ENCODE measurements at places on chromosomes 2 and 18. TPM values are rescaled to one million over a fixed set of nuclear protein-coding genes. Genes with fewer than 3 reads are reported as not detected.

- DNase-seq = no peak
Observed at GRCh38 chr2:177078416-177078815, 134.2 kb upstream of the HNRNPA3 start.

- no peak for DNase-seq
Observed at GRCh38 chr18:63346480-63347183, 20.4 kb downstream of the KDSR start.

GRCh38 chr18:68152770-68153169 lies 562.1 kb downstream of the TMX3 start:
- no peak for DNase-seq

DNA sequence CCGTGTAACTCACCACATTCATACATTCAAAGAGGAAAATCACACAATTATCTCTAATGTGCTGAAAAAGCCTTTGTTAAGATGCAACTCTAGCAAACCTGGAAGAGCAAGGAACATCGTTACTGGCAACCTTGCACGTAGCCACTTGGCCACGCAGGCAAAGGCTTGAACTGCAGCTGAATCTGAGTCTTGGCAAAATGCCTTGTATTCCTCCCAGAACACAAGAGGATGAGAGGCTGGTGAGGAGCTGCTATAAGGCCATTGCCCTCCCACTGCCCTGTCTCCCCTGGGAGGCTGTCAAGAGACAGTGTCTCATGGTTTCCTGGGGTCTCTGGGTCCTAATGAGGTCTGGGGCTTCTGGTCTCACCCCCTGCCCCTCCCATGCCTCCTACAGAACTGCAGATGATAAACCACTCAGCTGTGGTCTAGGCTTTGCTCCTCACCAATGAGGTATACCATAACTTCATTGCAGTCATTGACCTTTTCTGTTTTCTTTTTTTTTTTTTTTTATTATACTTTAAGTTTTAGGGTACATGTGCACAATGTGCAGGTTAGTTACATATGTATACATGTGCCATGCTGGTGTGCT lies 141.4 kb downstream of the SPP2 start:
- DNase-seq = no peak

GRCh38 chr2:5538772-5539171 lies 153.4 kb upstream of the SOX11 start:
- DNase-seq = no peak

- no peak for DNase-seq
Observed at GRCh38 chr2:24337890-24338289, 22.4 kb downstream of the ITSN2 start.

GRCh38 chr2:158610059-158610458 lies 153.3 kb downstream of the PKP4 start:
- DNase-seq = no peak

- DNase-seq = no peak
Observed at GRCh38 chr18:22494771-22495170, 77.1 kb upstream of the CTAGE1 start.

- no peak for DNase-seq
Observed at GRCh38 chr2:76516861-76517573, 806.3 kb upstream of the GCFC2 start.

DNA sequence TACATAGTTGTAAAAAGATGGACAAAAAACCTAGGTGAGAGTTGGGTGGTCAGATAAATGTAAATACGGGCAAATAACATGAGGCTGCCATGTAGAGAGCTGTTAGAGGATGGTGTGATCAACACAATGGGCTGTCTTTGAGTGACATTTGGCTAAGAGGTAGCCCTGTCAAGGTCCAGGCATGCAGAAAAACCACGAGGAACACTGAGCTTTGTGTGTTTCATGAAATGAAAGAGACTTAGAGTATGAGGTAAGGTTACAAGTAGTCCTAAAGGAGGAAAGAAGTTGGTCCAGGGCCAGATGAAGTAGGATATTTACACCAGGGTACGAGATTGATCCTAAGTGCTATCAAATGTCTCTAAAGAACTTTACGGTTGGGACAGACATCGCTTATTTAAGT lies 160.9 kb downstream of the RDH14 start:
- DNase-seq = no peak

The ANKRD30BL gene
- not detected for total RNA-seq

The RAB6C gene
- total RNA-seq = not detected

The DSG2 gene
- 66.0 TPM for total RNA-seq

The CTDP1 gene
- 18.6 TPM for total RNA-seq

The RAD51AP2 gene
- not detected for total RNA-seq

The PLCD4 gene
- total RNA-seq = 0.74 TPM

The PIEZO2 gene
- not detected for total RNA-seq

The SLC38A11 gene
- not detected for total RNA-seq

All from PC-9 (cell line).